RWPE1 (cell line): ENCODE measurements at places on chromosomes 1 and 21.

- DNase-seq = no peak
Measured at GRCh38 chr1:152836870-152837269, 5.8 kb upstream of the LCE6A start.

DNA sequence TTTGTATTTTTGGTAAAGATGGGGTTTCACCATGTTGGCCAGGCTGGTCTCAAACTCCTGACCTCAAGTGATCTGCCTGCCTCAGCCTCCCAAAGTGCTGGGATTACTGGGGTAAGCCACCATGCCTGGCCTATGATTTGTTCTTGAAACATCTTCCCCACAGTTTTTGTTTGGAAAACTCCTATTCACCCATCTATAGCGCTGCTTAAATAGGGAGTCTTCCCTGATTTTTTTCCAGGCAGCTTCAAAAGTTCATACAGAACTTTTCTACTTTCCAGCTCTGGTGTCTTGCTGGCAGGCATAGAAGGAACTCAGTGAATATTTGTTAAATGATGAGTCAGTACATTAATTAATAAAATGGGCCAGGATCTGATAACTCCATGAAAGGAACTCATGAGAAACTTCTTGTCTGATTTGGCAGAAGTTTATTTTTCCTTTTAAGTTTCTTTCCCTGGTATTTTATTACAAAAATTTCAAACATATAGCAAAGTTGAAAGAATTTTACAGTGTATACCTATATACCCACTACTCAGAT is 33.0 kb upstream of the TTC22 start:
- no peak for DNase-seq

GRCh38 chr1:229251185-229251584 is 19.7 kb upstream of the RAB4A start:
- DNase-seq = no peak

DNA sequence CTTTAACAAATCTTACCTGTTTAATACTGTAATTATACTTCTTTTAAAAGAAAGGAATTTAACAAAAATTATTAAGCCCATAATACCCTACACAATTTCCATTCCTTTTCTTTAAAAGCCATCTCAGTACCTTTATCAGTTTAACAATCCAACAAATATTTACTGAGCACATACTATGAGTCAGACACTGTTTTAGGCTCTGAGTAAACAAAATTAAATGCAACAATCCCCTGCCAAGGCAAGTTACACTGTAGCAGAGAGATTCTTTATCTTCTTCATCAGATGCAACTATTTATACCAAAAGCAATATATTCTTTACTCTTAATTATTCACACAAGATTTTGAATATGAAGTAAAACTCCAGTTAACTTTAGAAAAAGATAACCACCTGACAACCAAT is 12.0 kb downstream of the DENND1B start:
- no peak for DNase-seq

GRCh38 chr1:218488986-218489385 is 143.8 kb downstream of the TGFB2 start:
- no peak for DNase-seq

DNA sequence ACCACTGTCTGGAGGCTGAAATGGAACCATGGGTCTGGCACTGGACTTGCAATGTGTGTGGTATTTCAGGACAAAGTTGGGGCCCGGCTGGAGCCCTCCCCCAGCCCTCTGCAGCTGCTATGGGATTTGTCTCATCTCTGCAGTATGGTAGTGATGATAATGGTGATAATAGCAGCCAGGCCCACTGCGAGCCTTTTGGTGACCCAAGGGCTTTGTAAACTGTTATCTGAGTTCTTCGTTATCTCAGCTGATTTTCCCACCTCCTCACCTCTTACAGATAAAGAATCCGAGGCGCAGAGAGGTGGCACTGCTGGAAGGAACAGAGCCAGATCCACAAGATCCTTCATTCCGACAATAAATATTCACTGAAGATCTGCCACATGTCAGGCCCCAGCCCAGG is 11.7 kb upstream of the WNT4 start:
- no peak for DNase-seq

GRCh38 chr1:41766546-41766945 is 152.2 kb downstream of the HIVEP3 start:
- DNase-seq = no peak

- no peak for DNase-seq
Measured at GRCh38 chr1:41573194-41573593, 88.7 kb upstream of the EDN2 start.

GRCh38 chr1:8421721-8422120 is 103.8 kb downstream of the SLC45A1 start:
- DNase-seq = no peak

GRCh38 chr21:17752171-17752570 is 67.0 kb downstream of the C21orf91 start:
- DNase-seq = no peak

DNA sequence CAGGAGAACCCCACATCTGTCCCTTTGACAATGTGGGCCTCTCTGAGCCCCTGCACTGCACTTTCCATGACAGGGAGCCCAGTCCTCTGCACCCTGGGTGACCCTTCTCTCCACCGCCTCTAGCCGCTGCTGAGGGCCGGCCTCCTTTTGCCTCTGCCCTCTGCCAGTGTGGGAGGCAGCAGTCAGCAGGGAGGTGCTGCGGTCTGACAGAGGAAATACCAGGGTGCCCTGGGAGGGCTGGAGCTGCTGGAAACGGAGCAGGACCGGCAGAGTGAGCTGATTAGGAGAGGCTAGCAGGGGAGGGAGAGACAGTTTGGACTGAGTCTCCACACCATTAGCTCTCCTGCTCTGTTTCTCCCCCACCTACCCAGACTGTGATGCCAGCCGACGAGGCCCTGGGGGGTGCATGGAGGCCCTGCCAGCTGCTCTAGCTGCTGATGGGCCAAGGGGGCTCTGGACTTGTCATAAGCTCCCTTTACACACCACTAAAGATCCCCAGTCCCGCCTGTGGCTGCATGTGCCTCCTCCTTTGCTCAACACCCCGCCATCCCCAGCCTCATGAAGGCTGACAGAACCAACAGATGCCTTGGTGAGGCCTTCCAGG is 171.1 kb upstream of the KLHDC7A start:
- DNase-seq = no peak

DNA sequence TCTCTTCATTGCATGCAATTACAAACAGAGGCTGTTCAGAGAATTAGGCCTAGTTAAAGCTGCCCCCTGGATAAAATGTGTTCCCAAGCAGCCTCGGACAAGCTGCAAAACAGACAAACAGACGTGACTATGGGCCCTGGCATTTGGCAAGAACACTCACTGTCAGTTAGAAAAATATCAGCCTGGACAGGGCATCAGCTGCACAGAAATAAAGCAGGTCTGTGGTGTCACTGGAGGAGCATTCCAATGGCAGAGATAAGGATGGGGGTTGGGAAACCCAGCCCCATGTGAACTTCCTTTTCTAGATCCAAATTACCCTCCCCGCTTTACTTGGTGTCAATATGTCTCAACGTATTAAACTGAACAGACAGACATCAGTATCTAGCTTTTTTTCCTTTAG is 177.1 kb downstream of the GPATCH2 start:
- no peak for DNase-seq

GRCh38 chr1:9376430-9376829 is 83.7 kb downstream of the SPSB1 start:
- DNase-seq = no peak

DNA sequence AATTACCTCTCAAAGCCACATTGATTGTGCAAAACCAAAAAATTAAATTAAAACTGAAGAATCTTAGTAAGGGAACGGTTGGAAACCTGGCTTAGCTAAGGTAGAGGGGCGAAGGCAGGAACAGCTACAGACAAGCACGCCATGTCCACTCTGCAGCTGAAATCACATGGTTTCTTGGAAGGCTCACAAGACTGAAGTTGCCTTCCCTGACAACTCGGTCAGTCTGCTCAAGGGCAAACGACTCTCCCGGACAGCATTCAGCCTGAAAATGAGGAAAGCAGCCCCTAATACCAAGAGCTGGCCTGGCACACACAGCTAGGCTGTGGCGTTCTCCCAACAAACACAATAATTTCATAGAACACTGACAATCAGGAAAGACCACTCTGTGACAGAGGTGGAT is 22.7 kb upstream of the BECN2 start:
- no peak for DNase-seq

- DNase-seq = no peak
Measured at GRCh38 chr1:221874285-221875003, 132.6 kb upstream of the DUSP10 start.

DNA sequence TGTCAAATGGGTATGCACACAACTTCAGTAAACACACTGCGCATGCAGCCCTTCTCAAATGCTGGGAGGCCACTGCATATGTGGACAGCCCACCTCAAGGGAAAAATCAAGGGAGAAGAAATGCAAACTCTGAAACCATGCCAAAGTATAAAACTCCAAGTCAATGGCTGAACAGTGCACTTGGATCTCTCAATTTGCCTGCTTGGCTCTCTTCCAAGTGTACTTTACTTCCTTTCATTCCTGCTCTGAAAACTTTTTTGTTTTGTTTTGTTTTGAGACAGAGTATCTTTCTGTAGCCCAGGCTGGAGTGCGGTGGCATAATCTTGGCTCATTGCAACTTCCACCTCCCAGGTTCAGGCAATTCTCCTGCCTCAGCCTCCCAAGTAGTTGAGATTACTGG is 18.8 kb upstream of the COP1 start:
- DNase-seq = no peak

- no peak for DNase-seq
Measured at GRCh38 chr21:38590449-38591217, 92.4 kb upstream of the ERG start.

GRCh38 chr1:155479205-155479604 is 83.4 kb downstream of the ASH1L start:
- peak; percentile 20 for DNase-seq

GRCh38 chr1:230282157-230282556 is 144.0 kb downstream of the PGBD5 start:
- no peak for DNase-seq

DNA sequence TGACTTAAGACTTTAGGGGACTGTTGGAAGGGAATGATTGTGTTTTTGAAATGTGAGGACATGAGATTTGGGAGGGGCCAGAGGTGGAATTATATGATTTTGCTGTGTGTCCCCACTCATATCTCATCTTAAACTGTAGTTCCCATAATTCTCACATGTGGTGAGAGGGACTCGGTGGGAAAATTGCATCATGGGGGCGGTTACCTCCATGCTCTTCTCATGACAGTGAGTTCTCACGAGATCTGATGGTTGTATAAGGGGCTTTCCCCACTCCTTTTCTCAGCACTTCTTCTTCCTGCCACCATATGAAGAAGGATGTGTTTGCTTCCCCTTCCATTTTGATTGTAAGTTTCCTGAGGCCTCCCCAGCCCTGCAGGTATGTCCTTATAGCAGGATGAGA is 35.0 kb upstream of the SCAF4 start:
- DNase-seq = no peak

- DNase-seq = no peak
Measured at GRCh38 chr1:179814546-179814838, 63.1 kb downstream of the TOR1AIP2 start.

GRCh38 chr1:225999912-226000337 is 782 bp upstream of the SDE2 start:
- no peak for DNase-seq

GRCh38 chr1:62283986-62284385 is 35.2 kb downstream of the KANK4 start:
- DNase-seq = no peak
